ENCODE measurements at places on chromosomes 5 and 9. TPM values are rescaled to one million over a fixed set of nuclear protein-coding genes. Genes with fewer than 3 reads are reported as not detected.

DNA sequence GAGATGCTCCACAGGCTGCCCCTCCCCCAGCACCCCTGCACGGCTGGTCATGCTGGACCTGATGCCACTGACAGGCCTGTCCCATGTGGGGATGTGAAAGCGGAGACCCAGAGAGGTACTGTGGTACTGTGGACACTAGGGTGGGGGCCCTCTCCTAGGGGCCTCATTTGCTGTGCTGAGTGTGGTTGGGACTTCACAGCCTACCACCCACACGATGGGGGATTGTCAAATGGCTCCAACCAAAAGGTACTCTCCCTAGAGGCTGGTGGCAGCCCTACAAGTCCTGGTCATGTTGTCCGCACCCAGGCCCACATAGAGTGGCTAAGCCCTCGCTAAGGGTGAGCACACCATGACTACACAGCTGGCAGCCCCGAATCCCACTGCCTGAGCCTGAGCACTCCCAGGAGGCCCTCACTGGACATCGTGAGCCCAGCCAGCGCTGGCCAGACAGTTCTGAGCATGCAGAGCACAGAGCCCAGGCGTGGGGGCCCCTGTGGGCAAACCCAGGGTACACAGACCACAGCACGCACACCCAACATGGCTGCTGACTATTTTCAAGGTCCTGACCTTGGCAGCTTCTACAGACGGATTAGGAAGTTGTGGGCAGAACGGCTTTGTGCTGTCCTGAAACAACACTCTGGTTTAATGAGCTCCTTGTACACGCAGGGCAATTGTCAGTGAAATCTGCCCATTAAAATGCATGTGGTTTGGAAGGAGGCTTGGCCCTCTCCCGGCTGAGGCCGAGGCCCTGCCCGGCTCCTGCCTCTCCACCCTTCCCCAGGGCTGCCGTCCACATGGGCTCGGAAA is 214.1 kb downstream of the HSPA4 start:
- no peak for DNase-seq

The TNFAIP8 gene
- 56.0 TPM for total RNA-seq

DNA sequence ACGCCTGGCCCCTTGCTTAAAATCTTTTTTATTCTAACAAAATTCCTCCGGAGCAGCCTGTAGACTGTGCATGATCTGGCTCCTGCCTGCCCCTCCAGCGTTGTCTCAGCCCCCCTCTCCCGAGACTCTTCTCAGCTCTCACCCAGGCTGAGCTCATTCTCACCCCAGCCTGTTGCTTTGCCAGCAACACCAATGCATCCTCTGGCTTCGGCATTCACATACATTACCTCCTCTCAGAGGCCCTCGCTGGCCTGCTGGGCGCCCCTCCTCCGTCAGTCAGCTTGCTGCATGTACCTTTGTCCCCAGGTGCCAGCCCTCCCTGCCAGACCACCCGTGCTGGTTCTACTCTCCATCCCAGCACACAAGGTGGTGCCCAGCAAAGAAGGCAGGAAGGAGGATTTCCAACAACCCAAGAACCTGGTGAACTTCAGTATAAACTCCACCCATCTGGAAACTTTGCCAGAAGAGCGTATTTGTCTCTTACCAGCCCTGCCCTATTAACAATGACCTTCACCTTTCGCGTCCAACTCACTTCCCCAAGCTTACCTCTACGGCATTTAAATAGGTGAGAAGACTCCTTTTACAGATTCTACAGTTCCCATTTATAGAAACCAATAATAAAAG is 35.0 kb downstream of the MYO10 start:
- no peak for DNase-seq

DNA sequence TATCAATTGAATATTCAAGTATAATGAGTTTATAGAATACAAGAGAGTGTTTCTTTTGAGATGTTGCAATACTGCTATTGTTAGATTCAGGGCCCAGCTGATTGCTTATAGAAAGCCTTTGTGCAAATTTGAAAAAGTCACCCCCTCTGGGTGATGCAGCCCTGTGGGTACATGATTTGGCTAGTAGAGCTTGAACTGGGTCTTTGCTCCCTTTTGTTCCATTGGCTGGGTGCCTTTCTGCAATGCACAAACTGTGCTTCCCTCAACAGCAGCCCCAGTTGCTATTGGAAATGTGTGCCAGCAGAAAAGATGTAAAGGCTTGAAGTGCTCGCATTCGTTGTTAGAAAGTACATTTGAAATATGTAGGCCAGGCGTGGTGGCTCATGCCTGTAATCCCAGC is 61.8 kb upstream of the CEMIP2 start:
- DNase-seq: no peak

The EFNA5 gene
- total RNA-seq: 35.3 TPM

The F2R gene
- total RNA-seq: 64.9 TPM

DNA sequence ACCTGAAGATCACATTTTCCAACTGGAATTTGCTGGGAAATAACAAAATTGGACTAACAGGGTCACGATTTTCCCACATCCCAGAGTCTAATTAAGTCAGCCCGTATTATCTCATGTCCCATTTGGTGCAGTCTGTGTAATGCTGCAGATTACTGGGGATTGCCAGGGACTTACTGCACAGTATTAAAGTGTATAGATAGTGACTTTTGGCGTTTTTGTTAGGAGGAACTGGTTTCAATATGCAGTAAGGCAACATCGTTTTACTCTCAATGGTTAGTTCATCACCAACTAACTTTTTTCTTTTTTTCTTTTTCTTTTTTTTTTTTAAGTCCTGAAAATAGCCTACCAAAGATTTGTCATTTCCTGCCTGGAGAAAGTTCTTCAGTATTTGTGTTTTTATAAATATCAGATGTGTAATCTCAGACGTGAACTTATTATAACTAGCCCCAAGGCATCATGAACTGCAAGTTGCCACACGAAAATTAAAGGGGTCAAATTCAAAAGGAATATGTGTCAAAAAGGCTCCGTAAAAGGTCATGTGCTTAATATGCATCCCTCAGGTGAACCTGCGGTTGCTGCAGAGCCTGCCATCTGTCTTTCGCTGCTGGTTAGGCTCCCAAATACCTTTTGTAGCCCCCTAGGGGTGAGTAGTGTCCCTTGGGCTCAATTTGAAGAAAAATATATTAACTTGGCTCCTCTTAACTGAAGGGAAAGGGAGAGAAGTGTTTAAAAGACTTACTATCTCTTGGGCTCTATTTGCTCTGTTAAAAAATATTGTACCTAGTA is 176.7 kb upstream of the ADAMTSL1 start:
- DNase-seq: no peak
